ENCODE measurements at places on chromosomes 5 and 9.

GRCh38 chr5:54889826-54890225 lies 95.6 kb downstream of the ESM1 start:
- no peak for DNase-seq

- DNase-seq: no peak
Measured at GRCh38 chr5:105903069-105903468, 1767.7 kb downstream of the EFNA5 start.

DNA sequence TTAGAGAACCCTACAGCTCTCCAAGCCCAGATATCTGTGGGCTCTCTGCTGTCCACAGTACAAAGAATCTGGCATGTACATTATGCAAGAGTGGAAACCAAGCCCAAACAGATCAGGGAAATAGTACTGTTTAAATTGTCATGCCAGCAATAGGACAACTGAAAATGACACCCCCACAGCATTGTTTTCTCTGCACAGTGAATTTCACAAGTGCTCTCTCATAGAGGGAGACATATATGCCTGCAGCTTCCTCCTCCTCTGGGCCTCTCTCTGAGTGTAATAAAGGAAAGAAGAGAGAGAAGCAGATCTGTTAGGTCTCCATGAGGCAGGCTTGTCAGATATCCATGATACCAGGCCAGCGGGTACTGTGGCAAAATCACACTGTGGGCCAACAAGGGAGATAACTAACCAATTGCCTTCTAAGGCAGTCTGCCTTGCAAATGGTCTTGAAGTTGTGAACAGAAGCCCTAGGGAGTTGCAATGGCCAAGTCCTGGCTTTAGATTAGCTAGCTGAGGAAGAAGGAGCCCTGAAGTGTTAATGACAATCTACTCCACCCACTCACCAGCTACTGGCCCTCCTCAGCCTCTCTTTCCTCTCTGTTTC lies 54.4 kb upstream of the JMY start:
- DNase-seq: no peak

DNA sequence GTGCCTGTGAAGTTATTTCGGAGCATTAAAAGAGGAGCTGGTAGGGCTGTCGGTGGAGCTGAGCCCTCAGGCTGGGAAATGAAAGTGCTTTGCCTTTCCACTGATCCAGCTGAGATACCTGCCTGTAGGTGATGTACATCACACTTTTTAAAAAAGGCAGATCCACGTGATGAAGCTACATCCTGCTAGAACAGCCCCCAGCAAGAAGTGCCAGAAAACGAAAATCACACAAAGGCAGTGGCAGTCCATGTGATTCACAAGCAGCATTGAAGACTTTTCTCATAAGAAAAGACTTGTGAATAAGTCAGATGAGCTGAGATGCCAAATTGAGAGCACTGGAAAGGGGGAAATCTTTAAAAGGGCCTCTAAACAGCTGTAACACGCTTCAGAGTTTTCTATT lies 765.1 kb downstream of the PTPRD start:
- no peak for DNase-seq

DNA sequence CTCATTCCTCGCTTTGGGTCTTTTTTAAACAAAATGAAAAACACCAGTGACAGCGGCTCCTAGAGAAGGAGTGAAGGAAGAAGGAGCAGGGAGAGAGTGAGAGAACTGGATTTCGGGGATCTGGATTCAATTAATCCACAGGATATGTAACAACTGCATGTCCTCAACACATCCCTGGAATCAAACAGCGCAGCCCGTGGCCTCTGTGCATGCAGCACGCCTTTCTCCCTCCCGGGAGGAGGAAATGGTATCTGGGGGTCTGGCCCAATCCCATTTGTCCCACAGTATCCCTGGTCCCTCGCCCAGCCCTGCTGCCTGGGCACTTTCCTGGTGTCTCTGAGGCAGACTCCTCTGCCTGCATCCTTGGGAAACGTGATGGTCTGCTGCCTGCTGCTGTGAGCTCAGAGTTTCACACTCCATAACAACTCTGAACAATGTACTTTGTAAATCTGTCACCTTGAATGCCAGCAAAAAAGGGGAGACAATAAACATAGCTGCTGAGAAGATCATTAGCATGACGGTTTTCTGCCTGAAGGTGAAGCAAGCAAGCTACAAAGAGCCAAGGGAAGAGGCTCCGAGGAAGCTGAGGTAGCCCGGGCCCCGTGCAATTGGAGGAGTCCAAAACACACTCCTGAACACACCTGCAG lies 56.1 kb downstream of the PTCH1 start:
- DNase-seq: no peak

GRCh38 chr5:73709536-73710129 lies 83.6 kb downstream of the ARHGEF28 start:
- no peak for DNase-seq

DNA sequence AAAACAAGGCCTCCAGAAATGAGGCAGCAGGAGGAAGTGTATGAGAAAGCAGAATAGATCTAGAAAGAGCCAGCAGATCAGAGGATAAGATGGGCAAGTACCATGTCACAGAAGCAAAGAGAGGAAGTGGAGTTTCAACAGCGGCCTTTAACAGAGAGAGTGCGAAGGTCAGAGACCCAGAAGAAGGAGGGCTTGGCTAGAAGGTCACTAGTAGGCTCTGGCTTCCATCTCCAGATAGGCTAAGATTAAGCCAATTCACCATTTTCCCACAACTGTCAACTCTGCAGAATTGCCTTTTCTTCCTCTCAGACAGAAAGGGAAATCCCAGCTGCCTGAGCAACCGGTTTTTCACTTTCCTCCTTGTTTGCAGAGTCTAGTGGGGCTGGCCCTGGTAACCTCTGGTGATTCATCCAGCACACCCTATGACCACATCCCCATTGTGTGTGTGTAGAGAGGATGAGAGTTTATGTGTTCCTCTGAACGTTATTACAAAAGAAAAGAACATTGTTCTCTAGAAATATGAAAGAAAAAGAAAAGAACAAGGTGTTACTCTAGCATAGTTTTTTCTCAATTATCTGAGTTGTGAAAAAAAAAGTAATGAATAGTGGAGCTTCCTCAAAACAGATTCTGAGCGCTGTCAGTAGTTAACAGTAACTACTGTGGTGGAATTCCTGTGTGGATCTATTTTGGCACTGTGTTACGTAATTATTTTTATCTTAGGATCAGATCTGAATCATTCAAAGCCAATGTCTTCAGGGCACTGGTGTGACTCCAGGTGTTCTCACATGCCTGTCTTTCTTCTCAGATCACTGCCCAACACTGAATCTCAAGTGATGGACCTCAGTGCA lies 220.4 kb downstream of the ARRDC3 start:
- DNase-seq: no peak

GRCh38 chr9:127451858-127452656 lies 747 bp downstream of the LRSAM1 start:
- DNase-seq: peak; percentile 30

GRCh38 chr5:35436400-35437057 lies 181.1 kb upstream of the SPEF2 start:
- DNase-seq: no peak

DNA sequence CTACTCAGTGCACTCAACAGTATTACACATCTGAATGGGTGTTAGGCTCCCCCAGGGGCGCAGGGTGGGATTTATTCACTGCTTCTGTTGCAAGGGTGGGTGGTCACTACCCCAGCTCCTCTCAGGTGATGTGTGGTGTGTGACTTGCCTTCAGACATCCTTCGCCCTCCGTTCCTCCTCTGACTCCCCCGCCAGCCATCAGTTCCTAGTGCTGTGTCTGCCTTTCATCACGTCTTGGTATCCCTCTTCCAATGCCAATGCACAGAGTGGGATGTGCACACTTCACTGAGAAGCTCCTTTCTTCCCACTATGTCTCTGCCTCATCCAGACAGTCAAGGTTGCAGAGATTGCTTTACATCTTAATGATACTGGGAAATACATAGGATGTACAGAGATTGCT lies 79.4 kb downstream of the SLIT3 start:
- no peak for DNase-seq

DNA sequence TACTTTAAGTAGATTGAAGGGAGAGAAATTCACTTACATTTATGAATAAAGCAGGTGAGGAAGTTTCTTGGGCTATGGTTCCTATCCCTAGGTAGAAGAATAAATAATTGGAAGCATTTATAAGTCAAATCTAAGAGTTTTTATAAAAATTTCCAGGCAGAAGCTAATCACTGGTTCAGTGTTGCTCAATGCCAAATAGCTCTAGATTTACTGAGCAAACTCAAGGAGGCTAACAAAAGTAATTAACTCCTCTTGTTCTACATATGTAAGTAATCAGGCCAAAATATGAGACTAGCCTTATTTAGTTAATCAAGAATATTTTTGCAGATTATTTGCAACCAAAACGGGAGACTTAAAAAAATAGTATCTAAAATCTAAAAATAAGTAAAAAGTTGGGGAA lies 472.3 kb downstream of the PLK2 start:
- DNase-seq: no peak

DNA sequence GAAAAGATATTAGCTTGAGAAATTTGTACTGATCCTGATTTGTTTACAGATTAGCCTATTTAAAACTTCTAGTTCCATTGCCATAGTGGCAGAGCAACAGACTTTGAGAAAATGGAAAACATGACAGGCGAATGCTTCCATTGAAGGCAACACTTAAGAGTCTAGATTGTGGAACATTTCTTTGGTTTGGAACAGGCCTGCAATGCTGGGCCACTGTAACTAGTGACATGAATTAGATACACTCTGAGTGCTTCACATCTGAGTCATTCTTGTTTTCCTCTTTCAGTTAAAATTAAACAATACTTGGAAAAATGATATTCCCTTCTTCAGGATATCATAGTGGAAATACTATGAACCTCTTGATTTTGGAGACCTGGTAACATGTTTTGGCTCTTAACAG lies 453.6 kb upstream of the TUSC1 start:
- DNase-seq: no peak

GRCh38 chr5:103034662-103035392 lies 85.1 kb downstream of the GIN1 start:
- no peak for DNase-seq

DNA sequence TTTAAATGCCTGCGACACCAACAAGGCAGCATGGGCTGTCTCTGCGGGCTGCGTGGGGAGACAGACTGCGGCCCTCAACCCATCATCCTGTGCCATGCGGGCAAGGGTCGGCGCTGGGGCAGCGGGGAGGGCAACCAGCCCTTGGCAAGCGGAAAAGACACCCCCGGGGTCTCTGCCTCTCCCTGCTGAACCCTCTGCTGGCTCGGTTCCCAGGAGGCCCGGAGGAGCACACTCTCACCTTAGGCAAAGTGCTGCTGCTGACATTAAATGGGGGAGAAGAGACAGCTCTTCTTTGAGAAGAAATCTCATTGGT lies 129.6 kb upstream of the PPP1R26 start:
- no peak for DNase-seq

DNA sequence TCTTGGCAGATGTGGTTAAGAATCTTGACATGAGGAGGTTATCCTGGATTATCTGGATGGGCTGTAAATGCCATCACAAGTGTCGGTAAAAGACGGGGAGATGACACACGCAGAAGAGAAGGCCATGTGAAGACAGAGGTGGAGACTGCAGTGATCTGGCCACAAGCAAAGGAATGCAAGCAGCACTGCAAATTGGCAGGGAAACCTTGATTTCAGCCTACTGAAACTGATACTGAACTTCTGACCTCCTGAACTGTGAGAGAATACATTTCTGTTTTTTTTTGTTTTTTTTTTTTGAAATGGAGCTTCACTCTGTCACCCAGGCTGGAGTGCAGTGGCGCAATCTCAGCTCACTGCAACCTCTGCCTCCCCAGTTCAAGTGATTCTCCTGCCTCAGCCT lies 92.4 kb upstream of the NFIL3 start:
- DNase-seq: no peak

GRCh38 chr5:119220576-119221197 lies 135.1 kb upstream of the TNFAIP8 start:
- DNase-seq: no peak

- no peak for DNase-seq
Measured at GRCh38 chr5:1134478-1134877, 22.6 kb upstream of the SLC12A7 start.

- no peak for DNase-seq
Measured at GRCh38 chr9:128429513-128430086, 8.9 kb downstream of the CERCAM start.

DNA sequence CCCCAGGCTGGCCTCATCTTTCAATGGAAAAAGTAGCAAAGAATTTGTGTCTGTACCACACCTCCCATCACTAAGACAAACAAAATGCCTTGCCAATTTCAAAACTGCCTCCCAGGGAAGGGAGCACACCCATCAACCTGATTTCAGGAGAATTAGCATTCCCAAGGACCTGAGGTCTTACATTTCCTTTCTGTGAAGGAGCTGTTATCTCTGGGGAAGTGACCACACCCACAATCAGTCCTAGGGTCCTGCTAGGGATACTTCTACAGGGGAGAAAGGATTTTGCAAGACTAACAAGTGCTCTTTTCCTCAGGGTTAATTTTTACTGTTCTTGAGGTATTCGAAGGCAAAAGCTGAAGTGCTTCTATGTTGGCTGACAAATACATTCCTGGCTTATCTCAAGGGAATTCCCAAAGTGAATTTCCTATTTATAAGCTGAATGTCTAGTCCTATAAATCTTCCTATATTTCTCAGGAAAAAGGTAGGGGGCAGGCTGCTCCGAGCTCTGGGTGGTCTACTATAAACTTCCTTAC lies 97.4 kb upstream of the ITGA1 start:
- no peak for DNase-seq

- DNase-seq: no peak
Measured at GRCh38 chr5:72415616-72416325, 91.4 kb downstream of the ZNF366 start.

DNA sequence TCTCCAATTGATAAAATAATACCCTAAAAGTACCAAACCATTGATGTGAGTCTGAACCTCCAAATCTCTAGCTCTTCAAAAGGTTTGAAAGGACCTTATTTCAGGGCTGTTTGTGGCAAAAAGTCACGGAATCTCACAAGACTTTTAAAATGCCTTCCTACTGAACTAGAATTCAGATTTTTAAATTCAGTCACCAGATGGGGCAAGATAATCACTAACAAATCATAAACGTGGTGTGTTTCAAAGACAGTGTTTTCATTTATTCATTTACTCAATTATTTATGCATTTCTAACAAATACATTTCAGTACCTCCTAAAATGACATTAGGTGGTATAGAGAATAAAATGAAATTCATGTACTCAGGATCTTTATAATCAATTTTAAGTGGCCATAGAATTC lies 68.2 kb upstream of the SMC2 start:
- DNase-seq: no peak

- DNase-seq: no peak
Measured at GRCh38 chr5:94021246-94021645, 279.8 kb upstream of the POU5F2 start.

DNA sequence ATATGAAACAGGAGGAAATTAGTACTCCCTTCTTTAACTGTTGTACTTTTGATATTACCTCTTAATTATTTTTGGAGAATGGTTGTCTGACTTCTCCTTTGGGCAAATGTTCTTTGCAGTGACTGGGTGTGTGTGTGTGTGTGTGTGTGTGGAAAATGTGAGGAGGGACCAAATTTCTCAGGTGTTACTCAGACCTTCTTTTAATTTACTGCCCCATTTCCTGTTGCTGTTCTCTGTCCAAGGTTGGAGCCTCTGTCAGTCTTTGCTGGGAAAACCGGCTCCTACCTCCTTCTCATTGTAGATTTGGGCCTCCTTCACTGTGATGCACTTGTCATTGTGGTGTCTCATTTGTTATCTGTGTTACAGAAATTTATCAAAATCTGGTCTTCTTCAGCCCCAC lies 68.4 kb downstream of the PBX3 start:
- DNase-seq: no peak

Measured in progenitor cell of endocrine pancreas (in vitro differentiated cells).